Fibroblast of lung (primary cell): ENCODE measurements at places on chromosomes 12 and 14.

DNA sequence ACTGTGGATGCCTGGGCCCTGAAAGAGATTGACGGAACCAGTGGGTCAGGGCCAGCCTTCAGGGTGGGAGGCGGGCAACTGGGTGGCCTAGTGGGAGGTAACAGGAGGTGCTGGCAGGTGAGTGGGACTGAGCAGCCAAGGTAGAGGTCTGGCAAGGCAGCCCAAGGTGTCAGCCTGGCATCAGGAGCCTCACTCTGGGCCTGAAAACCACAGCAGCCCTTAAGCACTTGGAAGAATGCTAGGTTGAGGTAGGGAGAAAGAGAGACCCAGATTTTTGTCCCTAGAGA lies 315.8 kb upstream of the PRICKLE1 start:
- DNase-seq, result no peak

DNA sequence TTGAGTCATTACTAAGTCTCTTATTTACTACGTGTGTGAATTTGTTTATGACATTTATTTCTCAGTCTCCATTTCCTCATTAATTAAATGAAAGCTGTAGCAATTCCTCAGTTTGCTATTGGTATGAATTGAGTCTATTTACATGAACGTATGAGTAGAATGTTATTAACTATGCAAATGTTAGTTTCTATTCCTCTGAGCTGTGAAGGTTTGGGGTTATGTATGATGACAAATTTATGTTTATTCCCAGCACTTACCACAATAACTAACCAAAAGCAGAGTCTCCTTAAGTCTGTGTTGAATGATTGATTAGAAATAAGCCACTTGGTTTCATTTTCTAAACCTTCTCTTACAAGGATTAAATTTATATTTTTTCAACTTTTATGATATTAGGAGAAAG lies 1340.9 kb downstream of the FSCB start:
- DNase-seq, result no peak

DNA sequence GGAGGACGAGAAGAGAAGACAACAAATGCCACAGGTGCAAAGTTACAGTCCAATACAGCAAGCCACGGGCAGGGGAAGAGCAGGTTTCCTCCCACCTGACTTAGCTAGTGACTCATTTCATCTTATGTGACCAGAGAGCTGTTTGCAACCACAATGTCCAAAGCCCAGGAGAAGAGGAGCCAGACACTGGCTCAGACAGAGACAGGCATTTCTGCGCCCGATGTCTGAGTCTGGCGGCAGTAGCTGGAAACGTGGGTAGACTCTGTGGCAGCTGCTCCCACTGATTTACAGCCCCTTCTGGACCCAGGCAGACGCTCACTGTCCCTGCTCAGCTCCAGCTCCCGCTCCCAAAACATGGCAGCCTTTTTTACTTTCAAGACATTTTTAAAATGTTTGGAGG lies 60.0 kb downstream of the CHGA start:
- DNase-seq, result peak; percentile 52

GRCh38 chr12:59645242-59645641 lies 49.4 kb downstream of the SLC16A7 start:
- DNase-seq, result no peak

- DNase-seq, result no peak
These were observed 506 bp downstream of the CRY1 start for GRCh38 chr12:107092669-107093416.

- DNase-seq, result no peak
These were observed 906 bp downstream of the MARK3 start for GRCh38 chr14:103385929-103386712.

DNA sequence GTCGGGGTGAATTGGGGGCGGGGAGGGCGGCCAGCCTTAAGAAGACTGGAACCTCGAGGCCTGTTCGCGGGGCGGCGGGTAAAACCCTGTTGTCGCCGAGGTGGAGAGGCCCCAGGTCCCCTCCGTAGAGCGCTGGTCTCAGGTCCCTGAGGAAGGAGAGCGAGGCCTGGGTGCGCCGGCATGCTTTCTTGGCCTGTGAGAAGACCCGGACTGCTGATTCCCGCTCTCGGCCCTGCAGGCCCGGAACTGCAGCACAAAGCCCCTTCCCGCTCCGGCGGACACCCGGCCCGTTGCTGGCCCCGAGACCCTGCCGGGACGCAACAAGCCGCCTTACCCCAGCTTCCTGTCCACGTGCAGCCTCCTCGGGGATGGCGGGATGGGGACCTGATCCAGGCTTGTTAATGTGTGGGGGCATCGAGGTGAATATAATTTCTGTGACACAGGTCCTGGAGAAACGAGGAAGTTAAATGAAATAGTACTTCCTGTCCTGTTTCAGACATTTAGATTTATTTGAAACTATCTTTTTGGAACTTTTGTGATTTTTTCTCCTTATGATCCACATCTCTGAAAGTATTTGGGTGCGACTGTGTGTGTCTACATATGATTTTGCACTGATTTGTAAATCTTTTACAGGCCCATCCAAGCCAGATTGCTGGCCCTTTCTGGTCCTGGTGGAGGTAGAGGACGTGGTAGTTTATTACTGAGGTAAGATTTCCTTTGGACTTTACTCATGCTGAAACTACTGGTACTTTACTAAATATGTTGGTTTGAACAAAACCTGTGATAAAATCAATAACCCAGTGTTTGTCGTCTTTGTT lies 600 bp downstream of the PNN start:
- DNase-seq, result no peak

- DNase-seq, result no peak
These were observed 53.9 kb downstream of the ISCA2 start for GRCh38 chr14:74547331-74547927.

DNA sequence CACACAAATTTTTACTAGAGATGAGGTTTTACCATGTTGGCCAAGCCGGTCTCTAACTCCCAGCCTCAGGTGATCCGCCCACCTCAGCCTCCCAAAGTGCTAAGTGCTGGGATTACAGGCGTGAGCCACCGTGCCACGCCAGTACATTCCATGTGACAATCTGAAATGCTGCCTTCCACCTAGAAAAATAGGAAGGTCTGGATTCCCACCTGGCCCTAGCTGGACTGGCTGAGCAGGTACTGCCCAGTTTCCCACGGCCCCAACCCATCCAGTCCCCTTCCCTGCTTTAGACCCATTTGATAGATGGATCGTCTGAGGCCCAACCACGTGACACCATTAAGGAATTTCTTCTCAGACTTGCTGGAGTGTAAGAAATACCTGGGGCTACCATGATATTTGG lies 55.4 kb downstream of the KDM2B start:
- no peak for DNase-seq

GRCh38 chr12:104522985-104523722 lies 66.4 kb downstream of the CHST11 start:
- no peak for DNase-seq

DNA sequence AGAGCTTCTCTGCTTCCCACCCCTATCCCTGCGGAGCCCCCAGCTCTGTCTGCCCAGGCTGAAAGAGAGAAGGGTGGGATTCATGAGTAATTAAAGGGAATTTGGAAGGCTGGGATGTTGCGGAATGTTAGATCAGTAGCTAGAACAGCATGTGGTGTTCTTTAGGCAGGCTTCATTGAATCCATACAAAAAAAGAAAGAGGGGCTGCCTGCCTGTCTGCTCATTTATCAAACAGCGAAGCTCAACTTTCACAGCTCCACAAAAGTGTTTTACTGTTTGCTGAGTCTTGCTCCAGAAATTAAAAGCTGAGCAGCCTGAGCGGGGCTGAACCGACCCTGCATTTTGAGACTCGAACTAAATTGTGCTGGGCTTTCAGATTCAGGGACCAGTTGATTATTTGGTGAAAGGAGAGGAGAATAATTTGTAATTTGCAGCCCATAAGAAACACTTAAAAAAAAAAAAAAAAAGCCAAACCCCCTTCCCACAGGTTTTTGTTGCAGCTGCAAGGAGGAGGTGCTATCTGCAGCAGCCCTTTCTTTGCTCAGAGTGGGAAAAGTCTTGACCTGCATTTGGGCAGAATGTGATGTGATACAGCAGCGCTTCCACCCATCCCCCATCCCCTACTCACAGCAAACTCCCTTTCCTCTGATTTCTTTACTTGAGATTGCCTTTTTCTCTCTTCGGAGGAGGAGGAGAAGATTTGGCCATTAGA lies 89.7 kb downstream of the RFX4 start:
- no peak for DNase-seq

DNA sequence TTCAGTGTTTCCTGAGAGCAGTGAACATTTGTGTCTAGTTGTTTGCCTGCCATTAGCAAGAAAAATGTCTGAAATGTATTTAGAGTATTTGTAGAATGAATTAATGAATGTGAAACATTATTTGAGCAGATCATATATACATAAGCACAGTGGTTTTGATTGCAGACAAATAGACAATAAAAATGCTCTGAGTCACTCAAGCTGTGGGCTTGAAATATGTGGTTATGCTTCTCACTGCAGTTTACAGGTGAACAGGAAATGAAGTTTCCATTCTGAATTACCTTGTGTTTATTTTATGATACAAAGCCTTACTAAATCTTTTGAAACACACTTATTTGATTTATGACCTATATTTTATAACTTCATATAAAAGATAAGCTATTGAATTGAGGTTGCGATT lies 827.7 kb downstream of the TMTC2 start:
- no peak for DNase-seq

GRCh38 chr12:91222746-91223145 lies 40.1 kb upstream of the DCN start:
- peak; percentile 82 for DNase-seq

- no peak for DNase-seq
These were observed 13.3 kb downstream of the INF2 start for GRCh38 chr14:104702673-104703072.

GRCh38 chr12:33222357-33222756 lies 217.3 kb downstream of the SYT10 start:
- no peak for DNase-seq

DNA sequence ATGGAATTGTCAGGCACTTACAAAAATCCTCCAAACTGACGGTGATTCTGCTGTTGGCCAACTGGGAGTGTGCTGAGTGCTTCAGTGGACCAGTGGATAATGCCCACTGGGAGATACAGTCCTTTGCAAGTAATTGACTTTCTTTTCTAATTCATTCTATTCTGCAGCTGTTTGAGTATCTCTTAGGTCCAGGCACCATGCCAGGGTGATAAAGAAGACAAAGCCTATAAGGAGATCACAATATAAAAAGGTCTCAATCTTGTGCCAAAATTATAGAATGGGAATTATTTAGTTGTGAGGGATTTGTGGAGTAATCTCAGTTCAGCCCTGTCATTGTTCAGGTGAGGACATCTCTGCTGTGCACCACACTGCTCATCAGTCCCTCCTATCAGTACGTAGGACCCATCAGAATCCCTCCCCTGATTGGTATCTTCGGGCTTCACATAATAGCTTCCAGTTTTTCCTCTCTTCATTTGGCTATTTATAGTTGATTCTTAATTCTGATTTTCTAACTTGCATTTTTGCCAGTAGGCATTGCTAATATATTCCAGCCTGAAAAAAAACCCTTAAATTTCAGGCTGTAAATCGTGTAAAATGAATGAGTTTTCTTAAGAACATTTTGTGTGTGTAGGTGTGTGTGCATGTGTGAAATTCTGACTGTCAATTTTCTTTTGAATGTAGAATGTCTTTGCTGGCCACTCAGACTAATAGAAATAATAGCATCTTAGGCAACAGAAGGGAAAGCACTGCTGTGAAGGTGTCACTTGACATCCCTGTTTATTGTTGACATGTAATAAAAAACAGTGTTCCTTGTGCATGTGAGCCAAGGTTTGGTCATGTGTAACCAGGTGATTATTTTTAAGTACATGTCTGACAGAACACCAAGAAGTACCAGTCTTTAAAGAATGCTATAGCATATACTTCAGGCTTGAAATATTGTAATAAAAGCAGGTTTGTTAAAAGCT lies 457.6 kb upstream of the RGS6 start:
- DNase-seq, result no peak

GRCh38 chr12:48388938-48389337 lies 38.2 kb upstream of the ZNF641 start:
- no peak for DNase-seq

DNA sequence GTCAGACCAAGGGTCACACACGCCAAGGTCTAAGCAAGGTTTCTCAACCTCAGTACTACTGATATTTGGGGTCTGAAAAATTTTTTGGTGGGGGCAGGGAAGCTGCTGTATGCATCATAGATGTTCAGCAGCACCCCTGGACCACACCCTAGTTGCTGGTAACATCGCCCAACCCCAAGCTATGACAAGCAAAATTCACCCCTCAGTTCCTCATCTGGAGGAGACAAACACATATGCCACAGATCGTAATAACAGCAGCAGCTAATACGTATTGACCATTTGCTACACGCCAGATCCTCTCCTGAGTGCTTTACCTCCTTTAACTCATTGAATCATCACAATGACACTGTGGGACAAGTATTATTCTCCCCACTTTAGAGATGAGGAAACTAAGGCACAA lies 46.4 kb downstream of the ACTN1 start:
- no peak for DNase-seq

DNA sequence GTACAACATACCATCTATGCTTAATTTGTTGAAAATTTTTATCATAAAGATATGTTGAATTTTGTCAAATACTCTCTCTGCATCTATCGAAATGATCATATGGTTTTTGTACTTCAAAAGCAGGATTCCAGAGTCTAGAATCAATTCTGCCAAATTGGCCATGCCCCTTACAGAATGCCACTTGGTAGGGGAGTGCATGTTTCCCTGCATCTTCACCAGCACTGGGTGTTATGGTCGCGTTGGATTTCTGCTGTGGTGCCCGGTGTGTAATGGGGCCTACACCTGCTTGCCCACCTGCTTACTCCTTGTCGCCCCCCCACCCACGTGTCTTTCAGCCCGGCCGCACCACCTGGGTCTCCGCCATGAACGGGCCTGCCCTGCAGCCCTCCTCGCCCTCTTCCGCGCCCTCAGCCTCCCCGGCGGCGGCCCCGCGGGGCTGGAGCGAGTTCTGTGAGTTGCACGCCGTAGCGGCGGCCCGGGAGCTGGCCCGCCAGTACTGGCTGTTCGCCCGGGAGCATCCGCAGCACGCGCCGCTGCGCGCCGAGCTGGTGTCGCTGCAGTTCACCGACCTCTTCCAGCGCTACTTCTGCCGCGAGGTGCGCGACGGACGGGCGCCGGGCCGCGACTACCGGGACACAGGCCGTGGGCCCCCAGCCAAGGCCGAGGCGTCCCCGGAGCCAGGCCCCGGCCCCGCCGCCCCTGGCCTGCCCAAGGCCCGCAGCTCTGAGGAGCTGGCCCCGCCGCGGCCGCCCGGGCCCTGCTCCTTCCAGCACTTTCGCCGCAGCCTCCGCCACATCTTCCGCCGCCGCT lies 12.3 kb downstream of the SH2B3 start:
- DNase-seq, result no peak

DNA sequence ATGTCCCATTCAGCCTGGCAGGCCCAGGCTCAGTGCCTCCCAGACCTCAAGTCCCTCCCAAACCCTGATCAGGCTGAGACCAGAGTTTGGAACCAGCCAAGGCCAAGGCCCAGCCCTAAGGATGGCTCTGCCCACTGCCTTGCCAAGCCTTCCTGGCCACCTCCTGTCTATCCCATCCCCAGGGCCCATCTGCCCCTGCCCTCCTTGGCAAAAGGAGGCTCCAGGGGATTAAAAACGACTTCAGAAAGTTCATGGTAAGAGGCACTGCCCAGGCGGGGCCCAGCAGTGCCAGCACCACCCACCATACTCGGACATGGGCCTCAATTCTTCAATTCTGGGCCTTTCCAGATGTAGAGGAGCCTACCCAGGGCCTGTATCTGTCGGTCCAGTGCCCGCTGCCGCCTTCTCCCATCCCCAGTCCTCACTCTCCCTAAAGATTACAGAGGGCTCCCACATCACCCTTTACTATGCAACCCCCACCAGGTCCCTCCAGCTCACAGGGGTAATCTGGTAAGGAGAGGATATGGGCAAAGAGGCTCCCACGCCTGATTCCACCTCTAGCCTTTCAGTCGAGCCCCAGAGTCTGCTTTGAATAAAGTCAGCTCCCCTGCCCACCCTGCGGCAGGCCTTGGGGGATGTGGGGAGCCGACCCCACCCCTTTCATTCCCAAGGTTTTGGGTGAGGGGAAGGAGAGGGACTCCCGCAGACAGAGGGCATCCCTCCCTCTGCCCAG lies 932 bp downstream of the ADCY6 start:
- no peak for DNase-seq
